ENCODE measurements at places on chromosomes 4 and X.

GRCh38 chr4:66016240-66016639 is 346.0 kb upstream of the EPHA5 start:
- DNase-seq = no peak

DNA sequence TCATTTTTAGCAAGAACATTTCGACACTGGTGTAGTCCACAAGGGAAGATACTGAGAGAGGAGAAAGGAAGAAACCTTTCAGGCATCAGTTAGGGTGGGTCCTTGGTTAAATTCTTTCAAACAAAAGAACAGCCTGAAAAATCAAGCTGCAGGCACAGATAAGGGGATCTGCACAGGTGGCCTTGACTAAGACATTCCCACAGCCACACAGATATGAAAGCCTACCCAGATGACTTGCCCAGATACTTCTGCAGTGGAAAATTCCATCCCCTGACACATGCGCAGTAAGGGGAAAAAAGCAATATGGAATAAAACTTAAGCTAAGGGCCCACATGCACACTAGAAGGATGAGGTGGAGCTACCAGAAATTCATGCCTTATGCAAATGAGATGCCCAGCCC is 8.9 kb upstream of the TMEM165 start:
- no peak for DNase-seq

- no peak for DNase-seq
Measured at GRCh38 chr4:132526652-132527051, 622.4 kb upstream of the PCDH10 start.

DNA sequence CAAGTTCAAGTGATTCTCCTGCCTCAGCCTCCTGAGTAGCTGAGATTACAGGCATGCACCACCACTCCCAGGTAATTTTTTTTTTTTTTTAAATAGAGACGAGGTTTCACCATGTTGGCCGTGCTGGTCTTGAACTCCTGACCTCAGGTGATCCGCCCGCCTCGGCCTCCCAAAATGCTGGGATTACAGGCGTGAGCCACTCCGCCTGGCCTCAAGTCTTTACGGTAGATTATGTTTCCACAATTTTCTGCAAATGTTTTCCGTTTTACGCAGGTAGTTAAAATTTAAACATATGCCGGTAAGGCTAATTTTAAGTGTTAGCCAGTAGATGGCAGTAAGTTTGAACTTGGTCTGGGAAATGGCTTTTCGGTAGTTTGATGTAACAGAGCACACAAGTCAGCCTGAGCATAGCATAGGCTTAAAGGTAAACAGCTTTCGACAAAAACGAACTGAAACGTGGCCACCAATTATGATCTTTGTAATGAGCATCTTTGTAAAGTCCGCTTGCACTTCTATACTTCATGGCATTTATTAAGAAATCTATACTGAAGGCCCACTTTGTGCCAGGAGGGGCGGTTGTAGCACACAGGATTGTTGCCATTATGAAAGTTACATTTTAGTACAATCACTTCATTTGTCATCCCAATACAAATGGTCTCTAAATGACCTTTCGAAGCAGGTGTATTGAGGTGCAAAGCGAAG is 31.1 kb downstream of the CCKAR start:
- no peak for DNase-seq

DNA sequence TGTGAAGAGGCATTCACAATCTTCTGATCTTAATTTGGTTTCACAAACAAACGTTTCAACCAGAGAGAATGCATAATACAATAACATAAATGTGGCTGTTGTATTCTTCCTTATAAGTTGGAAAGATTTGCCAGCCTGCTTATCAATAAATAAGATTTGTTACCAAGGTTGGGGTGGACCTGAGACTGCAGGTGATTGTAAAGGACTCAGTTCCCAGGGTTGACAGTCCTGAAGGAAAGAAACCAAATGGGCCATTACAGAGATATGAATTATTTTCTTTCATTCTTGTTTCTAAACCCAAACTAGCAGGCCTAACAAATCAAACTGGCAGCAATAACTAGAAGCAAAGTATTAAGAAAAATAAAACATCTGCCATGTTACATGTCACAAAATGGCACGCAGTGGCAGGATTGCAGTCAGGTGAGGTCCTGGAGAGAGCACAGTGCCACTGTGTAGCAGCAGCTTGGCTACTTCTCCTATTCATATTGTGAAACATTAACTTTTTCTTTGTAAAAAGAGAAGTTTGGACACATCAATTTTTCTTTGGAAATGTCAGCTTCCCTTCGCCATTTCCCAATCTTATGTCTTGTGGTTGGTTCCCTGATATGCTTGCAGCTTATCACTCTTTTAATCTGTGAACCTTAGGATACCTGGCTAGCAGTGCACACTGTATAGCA is 133.8 kb upstream of the EMCN start:
- no peak for DNase-seq
